NCI-H1092 (cell line): ENCODE measurements at places on chromosomes 2 and 18.

GRCh38 chr2:10774394-10774793 is 38.2 kb downstream of the PDIA6 start:
- no peak for DNase-seq

DNA sequence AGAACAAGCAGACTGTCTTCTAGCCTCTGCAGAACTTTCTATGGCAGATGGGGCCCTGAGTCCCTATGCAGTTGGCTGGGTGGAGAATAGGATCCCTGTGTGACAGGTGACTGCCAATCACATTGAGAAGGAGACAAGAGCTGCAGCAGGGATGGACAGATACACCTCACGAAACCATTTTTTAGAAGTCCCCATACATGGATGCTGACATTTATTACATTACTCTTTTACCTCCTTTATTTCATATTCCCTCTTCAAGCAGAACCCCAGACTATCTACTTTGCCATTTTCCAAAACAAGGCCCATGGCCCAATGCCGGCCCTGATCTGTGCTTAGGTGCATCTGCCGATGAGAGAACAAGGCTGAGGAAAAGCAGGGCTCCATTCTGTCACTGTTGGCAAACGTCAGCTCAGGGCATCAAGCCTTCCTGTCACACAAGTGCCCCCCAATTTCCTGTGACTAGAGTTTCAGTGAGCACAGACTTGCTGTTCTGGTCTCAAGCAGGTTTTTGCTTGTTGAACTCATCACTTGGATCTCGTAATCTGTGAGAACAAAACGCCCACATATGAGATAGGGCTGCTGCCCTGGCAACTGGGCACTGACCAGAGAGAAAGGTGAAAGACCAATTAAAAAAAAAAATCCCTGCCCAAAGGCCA is 35.8 kb downstream of the LOXHD1 start:
- DNase-seq: no peak

GRCh38 chr2:68715353-68716041 is 19.1 kb upstream of the ARHGAP25 start:
- peak; percentile 17 for DNase-seq

GRCh38 chr18:45826084-45826483 is 609 bp downstream of the SIGLEC15 start:
- no peak for DNase-seq

- no peak for DNase-seq
These were observed 44.4 kb downstream of the TFPI start for GRCh38 chr2:187509667-187510417.

GRCh38 chr2:202643012-202643858 is 8.5 kb downstream of the FAM117B start:
- no peak for DNase-seq

DNA sequence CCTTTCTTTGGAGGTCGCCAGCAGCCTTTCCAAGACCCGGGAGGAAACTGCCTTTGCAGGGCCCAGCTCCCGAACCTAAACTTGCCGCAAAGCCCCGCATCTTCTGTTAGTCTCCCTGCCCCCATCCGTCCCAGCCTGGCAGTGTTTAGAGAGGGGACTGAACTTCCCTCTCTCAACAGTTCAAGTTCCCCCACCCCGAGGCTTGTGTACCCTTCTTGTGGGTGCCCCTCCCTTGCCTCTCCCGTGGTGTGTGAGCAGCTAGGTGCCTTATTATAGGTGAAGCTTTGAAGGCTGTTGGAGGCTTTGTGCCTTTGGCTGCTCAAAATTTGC is 1.4 kb downstream of the LBH start:
- DNase-seq: no peak

DNA sequence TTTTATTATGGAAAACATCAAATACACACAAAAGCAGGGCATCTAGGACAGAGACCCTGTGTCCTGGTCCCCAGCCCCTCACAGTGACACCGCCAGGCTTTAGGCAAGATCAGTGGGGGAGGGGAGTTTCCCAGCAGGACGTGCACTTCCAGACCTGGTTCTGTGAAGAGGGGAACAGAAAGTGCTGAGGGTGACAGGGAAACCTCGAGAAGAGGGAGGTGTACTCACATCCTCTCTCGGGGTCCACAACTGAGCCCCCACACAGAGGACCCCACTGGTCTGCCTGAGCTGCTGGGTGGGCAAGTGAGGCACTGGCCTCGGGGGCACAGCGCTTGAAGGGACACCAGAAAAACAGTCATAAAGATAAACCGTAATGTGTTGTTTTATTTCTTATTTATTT is 4.4 kb upstream of the GPR35 start:
- no peak for DNase-seq

- DNase-seq: no peak
These were observed 53.5 kb upstream of the KCNE4 start for GRCh38 chr2:222998459-222998858.

GRCh38 chr2:47815764-47816163 is 32.8 kb downstream of the MSH6 start:
- no peak for DNase-seq

DNA sequence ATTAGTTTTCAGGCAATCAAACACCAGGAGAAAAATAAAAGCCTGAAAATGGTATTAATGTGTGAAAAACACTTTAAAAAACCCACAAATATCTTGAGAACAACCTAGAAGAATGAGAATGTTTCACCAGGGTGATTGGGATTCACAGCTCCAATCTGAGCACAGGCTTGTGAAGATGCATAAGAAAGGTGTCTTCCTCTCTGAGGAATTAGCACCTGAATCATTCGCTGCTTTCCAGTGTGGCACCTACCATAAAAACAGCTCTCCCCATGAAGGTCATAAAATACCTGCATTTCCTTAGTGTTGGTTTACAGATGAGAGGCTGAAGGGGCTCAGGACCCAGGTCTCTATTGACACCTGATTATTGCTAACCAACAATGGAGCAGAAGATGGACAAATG is 499.7 kb upstream of the KLHL29 start:
- no peak for DNase-seq

GRCh38 chr2:173550143-173550542 is 195.5 kb downstream of the CDCA7 start:
- no peak for DNase-seq

DNA sequence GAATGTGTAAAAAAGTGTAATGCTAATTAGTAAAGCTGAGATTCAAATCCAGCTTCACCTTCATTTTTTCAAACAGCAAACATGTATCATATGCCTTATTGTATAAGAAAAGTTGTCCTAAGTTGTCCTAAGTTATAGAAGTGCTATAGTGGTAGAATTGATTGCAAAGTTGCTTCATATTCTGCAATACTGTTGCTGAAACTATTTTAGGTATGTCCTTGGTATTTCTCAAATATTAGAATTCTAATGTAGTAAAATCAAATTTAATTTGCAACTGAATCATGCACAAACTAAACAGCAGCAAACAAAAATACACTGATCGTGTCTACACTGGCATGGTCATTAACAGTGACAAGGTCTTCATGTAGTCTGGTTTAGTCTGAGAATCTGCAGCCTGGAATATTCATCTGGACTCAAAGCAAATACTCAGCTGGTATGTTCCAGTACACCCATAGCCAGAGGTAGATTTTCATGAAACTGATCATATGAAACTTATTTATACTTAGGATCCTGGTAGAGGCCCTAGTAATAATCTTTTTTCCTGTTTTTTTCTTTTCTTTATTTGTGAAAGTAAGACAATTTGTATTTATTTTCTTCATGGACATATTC is 555.6 kb upstream of the ZEB2 start:
- no peak for DNase-seq

GRCh38 chr18:45480219-45481015 is 134.9 kb upstream of the SLC14A2 start:
- no peak for DNase-seq

DNA sequence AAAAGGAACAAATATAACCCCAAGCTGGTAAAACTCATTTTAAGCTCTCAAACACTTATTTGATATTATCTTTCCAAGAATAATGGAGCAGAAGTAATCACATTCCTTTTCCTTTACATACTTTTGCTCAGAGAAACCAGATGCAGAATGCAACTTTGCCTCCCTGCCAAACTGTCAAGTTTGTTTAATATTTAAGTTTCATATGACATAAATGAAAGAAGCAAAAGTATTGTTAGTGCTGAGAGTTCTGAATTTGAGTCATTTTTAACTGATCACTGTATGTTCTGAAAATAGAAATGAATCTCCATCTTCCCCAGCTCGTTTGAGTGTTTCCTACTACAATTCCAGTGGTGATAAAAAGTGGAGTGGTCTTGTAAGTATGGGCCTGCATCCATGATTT is 423.4 kb downstream of the PID1 start:
- no peak for DNase-seq

DNA sequence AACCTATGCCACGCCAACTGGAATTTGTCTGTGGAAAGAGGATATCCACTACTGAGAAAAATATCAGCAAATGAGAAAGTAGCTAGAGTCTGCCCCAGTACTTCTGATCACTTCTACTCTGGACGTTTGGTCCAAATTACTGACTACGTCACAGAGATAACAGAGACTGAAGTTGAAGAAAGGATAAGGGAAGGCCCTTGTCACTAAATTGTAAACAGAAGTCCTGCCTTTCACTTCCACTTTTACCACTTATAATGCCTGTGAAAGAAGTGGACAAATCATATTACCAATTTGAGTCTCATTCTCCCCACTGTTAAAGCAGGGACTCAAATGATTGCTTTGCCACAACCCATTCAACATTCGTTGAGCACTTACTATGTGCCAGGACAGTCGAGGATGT is 173.9 kb upstream of the ERBB4 start:
- no peak for DNase-seq

- no peak for DNase-seq
These were observed 105.5 kb downstream of the FAM168B start for GRCh38 chr2:130987519-130988425.

- no peak for DNase-seq
These were observed 200.8 kb upstream of the SIX3 start for GRCh38 chr2:44740678-44741077.

- no peak for DNase-seq
These were observed 23.2 kb downstream of the PRKD3 start for GRCh38 chr2:37301408-37301807.

DNA sequence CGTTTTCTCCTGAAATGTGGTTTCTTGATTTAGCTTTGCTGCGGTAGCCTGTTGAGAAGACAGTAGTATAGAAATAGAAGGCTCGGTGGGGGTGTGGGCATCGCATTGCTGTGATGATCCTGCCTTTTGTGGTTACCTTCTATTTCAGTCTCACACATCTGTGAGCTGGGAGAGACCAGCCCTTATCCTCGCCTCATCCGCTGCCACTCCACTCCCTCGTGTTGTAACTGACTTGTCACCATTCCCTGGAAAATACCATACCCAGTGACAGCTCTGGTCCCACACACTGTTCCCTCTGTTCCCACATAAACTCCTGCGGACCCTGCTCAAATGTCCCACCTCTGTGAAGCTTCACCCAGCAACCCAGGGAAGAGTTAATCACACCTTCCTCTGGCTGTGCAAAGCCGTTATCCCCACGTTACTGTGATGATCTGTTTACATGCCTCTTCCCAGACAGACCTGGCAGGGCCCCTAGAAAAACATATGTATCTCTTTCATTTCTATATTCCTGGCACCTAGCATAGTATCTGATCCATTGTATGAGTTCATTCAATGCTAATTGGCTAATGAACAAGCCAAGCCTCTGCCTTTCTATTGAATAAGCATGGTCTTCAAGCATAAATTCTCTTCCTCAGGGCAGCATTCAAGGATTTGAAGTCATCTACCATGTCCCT is 114.6 kb downstream of the MAPK4 start:
- DNase-seq: peak; percentile 17

DNA sequence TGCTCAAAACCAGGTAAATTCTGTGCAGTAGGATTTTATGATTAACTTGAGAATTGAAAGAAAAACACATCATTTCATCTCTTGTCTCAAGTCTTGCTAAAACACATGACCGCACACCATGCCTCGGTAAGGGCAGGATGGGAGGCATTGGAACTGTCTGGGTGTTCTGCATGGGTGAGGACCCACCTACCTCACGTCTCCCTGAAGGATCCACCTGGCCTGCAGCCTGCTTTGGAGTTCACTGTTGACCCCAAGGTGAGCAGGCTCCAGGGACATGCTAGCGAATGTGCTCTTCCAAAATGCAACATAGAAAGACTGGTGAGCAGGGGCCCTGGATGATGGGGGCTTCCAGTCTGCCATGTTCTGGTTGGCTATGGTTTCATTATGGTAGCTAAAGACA is 131.5 kb downstream of the NCK2 start:
- DNase-seq: no peak

- peak; percentile 36 for DNase-seq
These were observed 1.8 kb upstream of the ID2 start for GRCh38 chr2:8679827-8680731.

- DNase-seq: no peak
These were observed 96.0 kb downstream of the TFCP2L1 start for GRCh38 chr2:121189011-121189410.

DNA sequence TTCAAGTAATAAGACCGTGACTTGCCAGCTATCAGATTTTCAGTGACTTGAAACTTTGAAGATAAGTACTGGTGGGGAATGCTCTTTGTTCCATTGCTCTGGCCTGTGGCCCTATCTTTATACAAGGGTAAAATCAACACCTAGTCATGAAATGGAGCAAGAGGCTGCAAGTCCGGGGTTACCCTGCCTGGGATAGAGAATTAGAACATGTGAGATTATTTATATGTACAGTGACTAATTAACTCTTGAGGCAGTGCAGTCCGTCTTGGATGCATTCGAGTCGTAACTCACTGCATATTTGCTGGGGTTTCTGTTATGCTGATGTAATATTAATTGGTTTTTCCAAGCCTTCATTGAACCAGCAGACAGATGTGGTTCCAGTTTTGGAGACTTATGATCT is 105.8 kb upstream of the LYPD6 start:
- no peak for DNase-seq

DNA sequence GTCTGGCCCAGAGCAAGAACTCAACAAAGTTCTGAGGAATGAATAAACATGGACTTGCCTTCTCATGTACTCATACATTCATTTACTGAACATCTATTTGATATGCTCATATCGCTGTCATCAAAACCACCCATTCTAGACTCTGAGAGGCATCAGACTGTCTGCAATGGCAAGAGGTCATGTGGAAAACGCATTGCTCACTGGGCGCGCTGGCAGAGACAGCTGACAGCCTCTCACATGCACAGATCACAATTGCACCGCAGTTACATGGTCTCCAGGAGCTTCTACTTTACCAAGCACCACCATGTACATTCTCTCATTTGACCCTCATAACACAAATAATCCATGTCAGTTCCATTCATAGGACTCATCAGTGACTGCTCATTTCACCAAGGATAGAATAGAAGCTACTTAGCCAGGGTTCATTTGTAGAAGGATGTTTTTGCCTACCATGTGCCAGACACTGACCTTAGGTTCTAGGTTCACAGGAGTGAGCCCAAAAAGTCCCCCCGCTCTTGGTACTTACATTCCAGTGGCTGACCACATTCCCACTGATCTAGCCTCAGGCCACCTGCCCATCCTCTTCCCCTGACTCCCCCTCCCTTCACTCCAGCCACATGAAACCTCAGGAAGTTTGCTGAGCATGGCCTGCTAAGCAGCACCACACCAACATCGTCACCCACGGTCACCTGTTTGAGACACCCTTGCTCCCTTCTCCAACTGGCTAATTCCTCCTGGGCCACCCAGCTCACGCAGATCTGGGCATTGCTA is 6.1 kb downstream of the FAM124B start:
- no peak for DNase-seq

- DNase-seq: no peak
These were observed 39.2 kb downstream of the DPYSL5 start for GRCh38 chr2:26887151-26887550.

GRCh38 chr18:37440206-37440605 is 125.4 kb downstream of the CELF4 start:
- no peak for DNase-seq

- DNase-seq: no peak
These were observed 47.7 kb downstream of the MAP3K19 start for GRCh38 chr2:134999521-134999920.

GRCh38 chr2:197328461-197328860 is 17.9 kb upstream of the ANKRD44 start:
- DNase-seq: no peak
